Breast epithelium (tissue), 4 donors: ENCODE measurements at places on chromosomes 5 and 9. TPM values are rescaled to one million over a fixed set of nuclear protein-coding genes. Genes with fewer than 3 reads are reported as not detected.

DNA sequence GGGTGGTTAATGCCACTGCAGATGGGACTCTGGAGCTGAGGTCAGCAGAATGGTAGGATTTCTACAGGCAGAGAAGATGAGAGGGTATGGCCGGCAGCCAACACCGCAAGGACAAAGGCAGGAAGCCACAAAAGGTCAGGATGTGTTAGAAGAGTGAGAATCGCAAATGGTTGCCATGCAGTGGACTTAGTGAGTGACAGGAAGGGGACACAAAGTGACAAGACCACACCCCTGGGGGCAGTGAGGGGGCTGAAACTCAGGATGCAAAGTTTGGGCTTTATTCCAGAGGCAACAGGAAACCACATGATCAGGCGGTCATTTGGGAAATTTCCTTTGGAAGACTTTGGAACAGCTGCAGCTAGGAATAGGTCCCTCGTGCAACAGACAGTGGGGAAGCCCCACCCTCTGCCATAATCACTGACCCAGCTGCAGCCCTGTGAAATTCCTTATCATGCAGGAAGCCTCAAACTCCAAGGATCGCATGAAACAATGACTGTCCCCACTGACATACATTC, 14.2 kb upstream of the CCDC180 start:
- H3K27ac ChIP-seq = peak overlapping the region; percentile 10
- no peaks in the 10 kb centered on the region for H3K36me3 ChIP-seq
- no peak overlapping the region for H3K4me3 ChIP-seq
- no peaks in the 10 kb centered on the region for H3K27me3 ChIP-seq
- H3K4me1 ChIP-seq = no peaks in the 10 kb centered on the region

DNA sequence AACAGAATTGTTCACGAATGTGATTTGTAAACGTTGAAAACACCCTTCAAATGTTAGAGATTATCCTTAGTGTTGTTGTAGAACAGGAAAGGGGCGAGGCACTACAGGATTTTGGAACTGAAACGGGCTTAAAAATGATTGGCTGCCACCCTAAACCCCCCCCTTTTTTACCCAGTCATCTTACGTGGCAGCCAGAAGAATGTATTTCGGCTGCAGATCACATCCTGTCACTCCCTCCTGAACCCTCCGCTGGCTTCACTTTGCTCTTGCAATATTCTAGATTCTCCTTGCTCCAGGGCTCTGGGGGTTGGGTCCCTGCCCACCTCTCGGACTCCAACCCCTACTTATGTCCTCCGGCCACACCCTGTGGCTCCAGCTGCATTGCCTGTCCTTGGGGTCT, 13.9 kb upstream of the UNC5A start:
- H3K4me3 ChIP-seq = no peak overlapping the region
- no peak overlapping the region for H3K27ac ChIP-seq
- DNase-seq = no peak
- H3K4me1 ChIP-seq = no peaks in the 10 kb centered on the region
- H3K27me3 ChIP-seq = no peaks in the 10 kb centered on the region
- no peaks in the 10 kb centered on the region for H3K36me3 ChIP-seq

- DNase-seq = no peak
- no peaks in the 10 kb centered on the region for H3K36me3 ChIP-seq
- H3K27ac ChIP-seq = no peak overlapping the region
- no peaks in the 10 kb centered on the region for H3K4me1 ChIP-seq
- H3K27me3 ChIP-seq = no peaks in the 10 kb centered on the region
Measured at GRCh38 chr9:12923468-12924009, 148.7 kb downstream of the LURAP1L start.

DNA sequence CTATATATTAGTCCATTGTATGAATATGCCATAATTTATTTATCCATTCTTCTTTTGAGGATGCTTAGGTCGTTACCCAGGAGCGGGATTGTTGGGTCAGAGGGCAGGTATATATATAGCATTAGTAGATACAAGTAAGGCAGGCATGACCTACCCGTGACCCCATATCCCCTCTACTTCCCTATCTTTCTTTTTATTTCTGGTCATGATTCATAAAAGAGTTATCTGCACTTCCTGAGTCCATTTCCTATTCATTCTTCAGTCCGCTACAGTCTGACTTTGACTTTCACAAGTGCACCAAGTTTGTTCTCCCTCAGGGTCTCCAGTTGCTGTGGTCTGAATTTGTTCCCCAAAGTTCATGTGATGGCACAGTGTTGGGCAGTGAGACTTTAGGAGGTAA, 6.9 kb downstream of the RHOBTB3 start:
- no peaks in the 10 kb centered on the region for H3K4me1 ChIP-seq
- no peak overlapping the region for H3K4me3 ChIP-seq
- no peak for DNase-seq
- H3K27ac ChIP-seq = no peak overlapping the region
- H3K36me3 ChIP-seq = no peaks in the 10 kb centered on the region

DNA sequence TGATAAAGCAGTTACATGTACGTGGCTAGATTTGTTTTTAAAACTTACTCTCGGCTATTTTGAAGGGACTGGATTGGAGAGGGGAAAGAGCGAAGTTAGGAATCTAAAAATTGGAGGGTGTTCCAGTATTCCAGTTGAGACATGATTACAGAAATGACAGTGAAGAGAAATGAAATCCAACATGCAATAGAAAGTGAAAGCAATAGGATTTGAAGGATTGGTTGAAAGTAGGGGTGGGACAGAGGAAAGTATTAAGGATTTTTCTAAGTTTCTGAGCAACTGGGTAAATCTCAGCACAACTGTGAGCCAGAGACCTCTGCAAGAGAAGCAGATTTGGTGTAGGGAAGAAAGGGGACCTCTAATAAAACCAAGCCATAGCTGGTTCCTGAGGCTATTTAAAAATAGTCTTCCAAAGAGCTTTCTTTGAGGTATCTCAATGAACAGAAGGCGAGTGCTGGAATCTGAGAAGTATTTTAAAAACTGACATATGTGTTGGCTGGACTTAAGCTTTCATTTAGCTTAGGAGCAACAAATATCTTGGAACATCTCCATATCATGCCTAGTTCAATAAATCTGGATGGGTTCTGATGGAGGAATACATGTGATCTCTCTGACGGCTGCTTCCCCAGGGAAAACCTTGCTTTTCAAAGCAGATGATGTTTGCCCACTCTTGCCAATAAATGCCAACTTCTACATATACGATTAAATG, 110.4 kb upstream of the IFNK start:
- H3K4me1 ChIP-seq = no peaks in the 10 kb centered on the region
- peak overlapping the region; percentile 23 for H3K4me3 ChIP-seq
- no peaks in the 10 kb centered on the region for H3K36me3 ChIP-seq
- no peaks in the 10 kb centered on the region for H3K27me3 ChIP-seq
- peak overlapping the region; percentile 66 for H3K27ac ChIP-seq
- no peak for DNase-seq

- no peaks in the 10 kb centered on the region for H3K36me3 ChIP-seq
- H3K27me3 ChIP-seq = no peaks in the 10 kb centered on the region
- no peak overlapping the region for H3K4me3 ChIP-seq
- H3K4me1 ChIP-seq = no peaks in the 10 kb centered on the region
Measured at GRCh38 chr9:95341293-95341962, 23.9 kb upstream of the FANCC start.

GRCh38 chr5:63205976-63206375, 627.4 kb downstream of the LRRC70 start:
- H3K36me3 ChIP-seq = no peaks in the 10 kb centered on the region
- no peak overlapping the region for H3K27ac ChIP-seq
- H3K4me1 ChIP-seq = no peaks in the 10 kb centered on the region
- no peak for DNase-seq

MTMR12 gene
- 43.0 TPM for total RNA-seq

DNA sequence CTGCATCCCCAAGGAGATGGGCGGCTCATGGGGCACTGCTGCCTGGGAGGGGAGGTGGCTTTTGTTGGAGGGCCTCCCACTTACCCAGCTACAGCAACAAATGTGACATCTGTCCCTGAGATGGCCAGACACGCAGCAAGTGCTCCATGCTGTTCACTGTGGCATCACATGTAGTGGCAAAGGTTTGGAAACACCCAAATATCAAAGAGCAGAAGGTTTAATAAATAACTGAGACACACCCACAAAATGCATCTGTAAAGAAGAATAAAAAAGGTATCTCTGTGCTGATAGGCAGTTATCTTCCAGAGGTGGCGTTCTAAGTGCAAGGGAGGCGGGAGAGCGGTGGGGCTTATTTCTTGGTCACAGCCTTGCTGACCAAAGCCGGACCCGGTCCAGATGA, 23.3 kb upstream of the CLPTM1L start:
- no peak for DNase-seq
- H3K4me3 ChIP-seq = no peak overlapping the region
- H3K4me1 ChIP-seq = no peaks in the 10 kb centered on the region
- H3K36me3 ChIP-seq = no peaks in the 10 kb centered on the region
- peaks cover 34% of the 10 kb centered on the region for H3K27me3 ChIP-seq

DNA sequence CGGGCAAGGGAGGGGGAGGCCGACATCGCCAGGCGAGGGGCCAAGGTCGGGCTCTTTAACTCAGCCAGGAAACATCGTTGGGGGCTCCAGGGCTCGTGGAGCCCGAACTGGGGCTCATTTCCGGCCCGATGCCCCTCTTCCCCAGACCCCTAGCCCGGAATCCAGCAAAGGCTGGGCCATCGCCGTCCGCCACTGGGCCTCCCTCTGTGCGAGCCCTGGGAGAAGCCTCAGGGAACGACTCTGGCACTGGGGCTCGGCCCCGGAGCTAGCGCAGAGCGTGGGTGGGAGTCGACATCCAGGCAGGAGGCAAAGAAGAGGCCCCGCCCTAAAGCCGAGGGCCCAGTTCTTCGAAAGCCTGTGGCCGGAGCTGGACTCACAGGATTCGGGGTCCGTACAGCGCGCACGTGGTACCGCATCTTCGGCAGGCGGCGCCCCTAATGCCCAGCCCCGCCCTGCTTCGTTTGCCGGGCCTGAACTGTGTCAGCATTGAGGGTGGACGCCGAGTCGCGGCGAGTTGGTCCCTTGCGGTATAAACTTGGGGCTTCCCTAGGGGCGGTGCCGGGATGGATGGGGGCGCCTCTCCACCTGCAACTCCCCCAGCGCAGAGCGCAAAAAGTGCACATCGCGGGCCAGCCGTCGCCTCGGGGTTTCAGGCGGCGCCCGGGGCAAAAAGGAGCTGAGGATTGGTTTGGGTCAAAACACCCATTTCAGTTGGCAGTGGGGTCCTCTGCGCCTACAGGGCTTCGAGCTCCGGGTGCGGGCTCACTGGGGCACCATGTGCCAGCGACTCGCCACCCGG, 3.6 kb upstream of the PAX5 start:
- H3K4me1 ChIP-seq = peaks cover 10% of the 10 kb centered on the region
- H3K27ac ChIP-seq = no peak overlapping the region
- H3K36me3 ChIP-seq = no peaks in the 10 kb centered on the region
- H3K27me3 ChIP-seq = peaks cover 93% of the 10 kb centered on the region
- DNase-seq = no peak
- H3K4me3 ChIP-seq = peak overlapping the region; percentile 78

GRCh38 chr9:134211811-134212485, 47.6 kb upstream of the RNU6ATAC start:
- no peak for DNase-seq
- no peaks in the 10 kb centered on the region for H3K36me3 ChIP-seq
- H3K4me1 ChIP-seq = peaks cover 19% of the 10 kb centered on the region
- peak overlapping the region; percentile 77 for H3K27ac ChIP-seq

ADCY2 gene
- 3.8 TPM for total RNA-seq

GFI1B gene
- not detected for total RNA-seq

GRCh38 chr5:154575546-154576428, 97.8 kb upstream of the HAND1 start:
- no peak overlapping the region for H3K27ac ChIP-seq
- no peaks in the 10 kb centered on the region for H3K27me3 ChIP-seq
- H3K4me1 ChIP-seq = no peaks in the 10 kb centered on the region
- H3K4me3 ChIP-seq = no peak overlapping the region
- no peak for DNase-seq

DNA sequence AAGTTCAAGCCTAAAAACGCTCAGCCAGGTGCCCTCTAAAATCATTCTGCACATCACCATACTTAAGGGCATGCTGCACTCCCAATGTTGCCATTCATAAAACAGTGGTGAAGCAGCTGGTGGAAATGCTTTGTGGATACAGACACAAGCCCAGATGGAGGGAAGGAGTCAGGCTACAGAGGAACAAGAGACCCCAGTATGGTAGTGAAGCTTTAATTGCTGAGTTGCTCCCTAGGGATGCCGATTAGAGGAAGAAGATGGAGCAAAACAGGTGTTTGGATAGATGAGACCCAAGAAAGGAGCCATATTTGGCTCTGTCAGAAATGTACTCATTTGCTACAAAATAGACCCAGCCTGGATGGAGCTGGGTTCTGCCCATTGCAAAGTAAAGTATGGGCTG, 230.5 kb downstream of the NSG2 start:
- H3K27ac ChIP-seq = no peak overlapping the region
- no peak overlapping the region for H3K4me3 ChIP-seq
- DNase-seq = no peak
- no peaks in the 10 kb centered on the region for H3K27me3 ChIP-seq
- H3K36me3 ChIP-seq = no peaks in the 10 kb centered on the region
- H3K4me1 ChIP-seq = no peaks in the 10 kb centered on the region

DNA sequence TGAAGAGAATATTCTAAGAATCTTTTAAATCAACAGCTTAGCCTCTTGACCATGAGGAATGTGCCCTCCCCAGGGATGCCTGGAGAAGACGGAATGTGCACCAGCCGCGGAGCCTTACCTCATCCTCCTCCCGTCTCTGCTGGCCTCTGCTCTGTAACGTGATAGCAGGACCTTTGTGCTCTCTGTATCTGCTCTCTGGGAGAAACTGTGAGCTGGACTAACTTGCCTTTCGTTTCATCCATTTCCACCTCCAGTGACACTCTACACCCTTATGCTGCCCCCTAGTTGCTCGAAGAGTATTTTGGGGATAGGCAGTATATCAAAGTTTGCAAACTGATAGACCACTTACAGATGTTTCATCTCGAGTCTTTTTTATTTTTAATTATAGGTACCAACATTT, 141.4 kb downstream of the NPR3 start:
- no peaks in the 10 kb centered on the region for H3K27me3 ChIP-seq
- no peak overlapping the region for H3K4me3 ChIP-seq
- H3K4me1 ChIP-seq = no peaks in the 10 kb centered on the region
- DNase-seq = no peak

NCBP1 gene
- 33.2 TPM for total RNA-seq

GRCh38 chr9:71144495-71144894, 23.1 kb upstream of the TRPM3 start:
- H3K4me1 ChIP-seq = no peaks in the 10 kb centered on the region
- no peak for DNase-seq
- no peaks in the 10 kb centered on the region for H3K36me3 ChIP-seq

NR2F1-AS1 gene
- total RNA-seq = 7.0 TPM

DMRT2 gene
- total RNA-seq = 1.3 TPM

DNA sequence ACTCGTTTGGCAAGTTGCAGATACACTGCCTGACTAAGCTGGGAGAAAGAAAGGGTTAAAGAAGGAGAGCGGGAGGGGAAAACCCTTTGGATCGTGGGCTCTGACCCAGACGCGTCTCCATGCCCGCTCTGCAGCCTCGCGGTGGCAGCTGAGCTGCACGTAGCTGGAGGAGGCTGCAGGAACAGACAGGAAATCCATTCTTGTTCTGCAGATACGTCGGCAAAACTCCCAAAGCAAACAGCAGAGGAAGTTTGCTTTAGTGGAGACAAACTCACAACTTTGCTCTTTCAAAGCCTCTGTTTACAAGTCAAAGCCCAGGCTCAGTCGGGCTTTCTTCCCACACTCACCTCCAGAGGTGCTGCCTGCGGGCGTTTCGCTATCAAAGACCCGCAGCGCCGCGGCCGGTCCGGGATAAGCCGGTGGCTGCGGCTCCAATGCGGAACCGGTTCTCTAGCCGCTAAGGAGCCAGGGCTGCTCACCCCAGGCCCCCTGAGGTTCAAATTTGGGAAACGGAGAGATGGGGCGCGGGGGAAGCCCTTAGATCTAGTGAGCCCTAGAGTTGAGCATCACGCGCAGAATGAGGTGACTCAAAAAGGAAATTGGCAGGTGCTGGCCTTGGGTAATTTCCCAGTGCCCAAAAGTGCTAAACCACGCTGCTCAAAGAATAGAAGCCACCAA, 60.7 kb downstream of the MAT2B start:
- no peaks in the 10 kb centered on the region for H3K36me3 ChIP-seq
- H3K4me3 ChIP-seq = peak overlapping the region; percentile 42
- no peaks in the 10 kb centered on the region for H3K4me1 ChIP-seq
- no peaks in the 10 kb centered on the region for H3K27me3 ChIP-seq
- no peak overlapping the region for H3K27ac ChIP-seq
